ENCODE measurements at places on chromosomes 6 and 20.

DNA sequence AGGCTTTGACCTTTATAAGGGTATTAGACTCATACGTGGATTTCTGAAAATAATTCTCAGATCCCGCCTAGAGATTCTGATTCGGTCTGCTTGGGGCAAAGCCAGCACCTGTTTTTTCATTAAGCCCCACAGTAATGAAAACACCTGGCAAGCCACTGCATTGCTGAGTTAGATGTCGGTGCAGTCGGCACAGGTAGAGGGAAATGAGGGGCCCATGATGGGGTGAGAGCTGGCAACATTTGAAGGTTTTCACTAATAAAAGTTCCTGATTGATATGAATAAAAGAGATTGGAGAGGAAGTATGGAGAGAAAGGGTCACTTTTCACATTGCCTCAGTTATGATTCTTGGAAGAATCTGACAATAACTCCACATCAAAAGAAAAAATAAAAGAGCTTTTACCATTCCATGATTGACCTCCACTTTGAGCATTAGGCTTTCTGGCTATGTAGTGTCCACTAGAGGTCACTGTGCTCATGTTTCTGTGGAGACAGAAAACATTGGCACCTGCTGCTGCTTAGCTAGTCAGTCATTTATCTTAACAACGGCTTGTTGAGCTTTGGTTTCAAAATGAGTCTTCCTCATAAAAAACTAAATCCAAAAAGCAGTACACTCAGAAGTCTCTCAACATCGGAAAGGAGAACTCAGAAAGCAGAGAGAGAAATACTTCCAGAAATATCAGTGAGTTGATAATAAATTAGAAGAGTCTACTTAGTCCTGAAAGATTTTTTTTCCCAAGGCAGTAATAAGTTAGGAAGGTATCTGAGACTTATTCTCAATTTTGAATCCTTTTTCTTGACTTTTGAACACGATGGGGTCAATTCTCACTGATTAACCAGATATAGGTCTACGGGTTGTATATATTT lies 53.3 kb upstream of the KLHL31 start:
- no peak for DNase-seq

- no peak for DNase-seq
These were observed 625 bp upstream of the ECHDC1 start for GRCh38 chr6:127343809-127344659.

GRCh38 chr20:23624324-23624691 lies 13.4 kb downstream of the CST3 start:
- DNase-seq: no peak

DNA sequence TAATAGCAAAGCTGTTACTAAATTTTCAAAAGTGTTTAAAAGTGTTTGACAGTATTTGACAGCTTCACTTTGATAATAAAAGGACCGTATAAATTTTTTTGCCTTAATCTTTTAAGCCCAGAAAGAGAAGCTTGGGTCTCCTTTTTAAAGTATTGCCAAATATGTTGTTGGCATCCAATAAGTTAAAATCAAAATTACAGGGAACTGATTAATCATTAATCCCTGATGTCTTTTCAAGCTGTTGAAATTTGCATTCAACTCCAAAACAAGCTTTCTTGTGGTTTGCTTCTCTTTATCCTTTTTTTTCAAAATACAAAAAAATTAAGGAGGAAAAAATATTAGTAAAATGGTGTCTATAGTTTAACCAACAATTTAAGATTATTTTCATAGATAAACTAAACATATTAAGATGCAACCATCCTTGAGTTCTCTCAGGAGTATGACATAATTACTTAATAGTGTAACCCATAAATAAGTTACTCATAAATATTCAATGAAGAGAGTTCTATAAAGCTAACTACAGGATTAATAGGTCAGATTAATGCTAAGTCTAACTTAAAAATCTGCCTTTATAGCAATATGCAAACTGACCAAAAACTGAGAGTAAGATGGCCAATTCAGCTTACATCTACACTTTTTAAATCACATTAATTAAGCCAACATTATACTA lies 27.0 kb upstream of the CALHM6 start:
- DNase-seq: no peak

GRCh38 chr6:151255811-151256210 lies 16.0 kb downstream of the AKAP12 start:
- no peak for DNase-seq

- DNase-seq: no peak
These were observed 67.4 kb upstream of the HINT3 start for GRCh38 chr6:125888989-125889656.

DNA sequence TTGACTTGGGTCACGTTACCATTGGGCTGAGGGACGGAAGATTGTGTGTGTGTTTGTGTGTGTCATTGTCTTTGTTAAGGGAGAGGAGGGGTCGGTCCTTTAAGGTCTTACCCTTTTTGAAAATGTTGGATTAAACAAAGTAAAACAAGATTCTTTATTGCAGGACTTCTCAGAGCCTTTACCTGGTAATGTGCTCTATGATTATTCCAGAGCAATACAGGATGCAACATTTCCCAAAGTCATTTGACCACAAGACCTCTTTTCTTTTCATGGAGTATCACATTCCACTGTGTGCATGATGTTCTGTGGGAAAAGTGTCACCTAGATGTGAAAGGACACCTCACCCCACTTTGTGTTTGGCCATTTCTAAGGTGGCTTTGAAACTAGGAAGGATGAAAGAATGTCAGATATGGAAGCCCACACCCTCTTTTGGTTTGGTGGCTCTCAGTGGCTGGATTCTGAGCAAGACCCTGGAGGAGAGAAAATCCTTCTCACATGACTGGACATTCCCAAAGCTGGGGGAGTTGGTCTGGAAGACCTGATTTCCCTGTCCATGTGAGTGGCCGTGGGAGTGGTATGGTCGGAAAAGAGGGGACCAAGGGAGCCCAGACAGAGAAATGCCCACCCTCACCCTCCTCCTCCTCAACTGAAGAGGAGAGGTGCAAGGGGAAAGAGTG lies 18.2 kb upstream of the ZNF831 start:
- DNase-seq: no peak

DNA sequence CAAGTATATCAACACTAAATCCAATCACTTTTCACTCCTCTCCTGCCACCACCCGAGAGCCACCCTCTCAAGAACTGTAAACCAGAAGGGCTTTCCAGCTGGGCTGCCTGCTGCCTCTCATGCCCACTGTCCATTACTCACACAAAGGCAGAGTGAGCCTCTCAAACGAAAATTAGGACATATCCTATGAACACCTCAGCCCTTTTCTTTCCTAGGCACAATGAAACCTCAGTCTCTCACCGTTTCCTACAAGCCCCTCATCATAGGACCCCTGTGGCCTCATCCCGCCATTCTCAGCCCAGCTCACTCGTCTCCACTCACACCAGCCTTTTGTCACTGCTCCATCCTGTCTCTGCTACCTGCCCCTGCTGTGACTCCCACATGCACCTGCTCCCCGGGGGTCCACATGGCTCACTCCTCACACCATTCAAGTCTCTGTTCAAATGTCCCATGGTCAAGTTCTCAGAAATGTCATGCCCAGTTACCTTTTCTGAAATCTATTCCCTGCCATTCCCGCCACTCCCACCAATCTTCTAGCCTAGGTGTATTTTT lies 7.4 kb downstream of the HLA-F start:
- DNase-seq: no peak

DNA sequence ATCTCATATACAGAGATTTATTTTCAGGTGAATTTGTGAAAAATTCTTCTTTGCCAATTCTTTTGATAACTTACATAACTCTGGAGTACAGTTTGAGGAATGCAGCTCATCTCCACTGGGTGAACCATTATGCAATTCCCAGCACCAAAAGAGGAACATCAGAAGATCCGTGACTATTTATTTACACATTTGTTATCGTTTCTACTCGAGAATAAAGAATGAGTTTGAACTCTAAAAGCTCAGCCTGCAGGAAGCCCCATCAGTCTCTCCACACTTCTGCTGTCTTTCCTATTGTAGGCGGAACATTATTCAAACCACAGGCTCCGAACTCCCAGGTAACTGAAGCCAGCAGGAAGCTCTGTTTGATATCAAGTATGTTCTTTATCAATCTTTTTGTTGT lies 95.9 kb upstream of the IFNGR1 start:
- no peak for DNase-seq

- no peak for DNase-seq
These were observed 5.8 kb downstream of the POLR1C start for GRCh38 chr6:43522547-43523261.

DNA sequence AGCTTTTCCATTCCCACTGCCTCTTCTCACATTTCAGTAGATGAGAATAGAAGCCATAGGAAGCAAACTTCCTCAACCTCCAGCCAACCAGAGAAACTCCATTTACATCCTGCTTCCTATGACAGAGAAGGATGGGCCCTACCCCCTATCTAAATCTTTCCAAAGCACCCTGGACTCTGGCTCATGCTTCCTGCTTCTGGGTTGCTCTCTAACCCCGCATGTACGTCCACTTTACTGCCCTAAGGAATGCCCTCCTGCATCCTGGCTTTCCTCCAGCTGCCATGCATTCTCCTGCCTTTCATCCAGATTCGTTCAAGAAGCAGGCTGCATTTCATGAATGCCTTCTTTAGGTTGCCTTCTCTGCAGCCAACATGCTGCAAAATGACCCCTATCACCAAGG lies 91.9 kb downstream of the FAM217A start:
- DNase-seq: no peak

- DNase-seq: no peak
These were observed 62.7 kb downstream of the NOL4L start for GRCh38 chr20:32522526-32522775.

- no peak for DNase-seq
These were observed 3.6 kb downstream of the ESR1 start for GRCh38 chr6:151811081-151811480.

DNA sequence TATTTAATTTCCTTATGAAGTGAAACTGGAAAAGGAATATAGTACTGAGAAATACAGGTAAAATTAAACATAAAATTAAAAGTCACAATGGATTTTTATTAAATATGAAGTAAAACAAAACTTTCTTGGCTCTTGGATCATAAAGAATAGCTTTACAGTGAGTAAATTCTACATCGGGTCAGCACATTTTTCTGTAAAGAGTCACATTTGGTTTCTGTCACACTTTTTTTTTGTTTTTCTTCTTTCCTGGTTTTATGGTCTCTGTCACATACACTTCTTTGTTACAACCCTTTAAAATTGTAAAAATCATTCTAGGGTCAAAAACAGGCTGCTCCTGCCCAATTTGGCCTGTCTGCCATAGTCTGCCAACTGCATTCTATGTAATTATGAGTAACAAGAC lies 254.4 kb upstream of the POU3F2 start:
- no peak for DNase-seq

DNA sequence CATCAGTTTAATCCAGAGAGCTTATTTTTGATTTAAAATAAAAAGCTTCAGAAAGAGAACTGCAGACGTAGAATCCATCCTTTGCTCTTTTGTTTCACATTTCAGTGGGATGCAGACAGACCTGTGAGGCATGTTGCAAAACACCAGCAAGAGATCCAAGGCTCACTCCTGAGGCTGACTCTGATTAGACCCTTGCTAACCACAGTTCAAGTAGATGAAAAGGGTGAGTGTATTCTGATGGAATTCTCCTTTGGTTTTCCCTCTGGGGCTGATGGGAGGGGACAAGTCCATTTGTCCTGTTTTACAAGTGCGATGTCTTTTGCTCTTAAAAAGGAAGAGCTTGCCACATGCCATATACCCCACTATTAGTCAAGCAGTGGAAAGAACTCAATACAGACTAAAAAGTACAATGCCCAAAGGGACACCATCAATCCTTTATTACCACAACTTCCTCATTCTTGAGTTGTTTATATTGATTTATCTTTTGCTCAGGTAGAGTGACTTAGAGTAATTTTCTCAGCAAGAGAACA lies 772.7 kb downstream of the MAFB start:
- DNase-seq: no peak

- DNase-seq: peak; percentile 28
These were observed 244.7 kb downstream of the CBLN4 start for GRCh38 chr20:55760586-55760985.

DNA sequence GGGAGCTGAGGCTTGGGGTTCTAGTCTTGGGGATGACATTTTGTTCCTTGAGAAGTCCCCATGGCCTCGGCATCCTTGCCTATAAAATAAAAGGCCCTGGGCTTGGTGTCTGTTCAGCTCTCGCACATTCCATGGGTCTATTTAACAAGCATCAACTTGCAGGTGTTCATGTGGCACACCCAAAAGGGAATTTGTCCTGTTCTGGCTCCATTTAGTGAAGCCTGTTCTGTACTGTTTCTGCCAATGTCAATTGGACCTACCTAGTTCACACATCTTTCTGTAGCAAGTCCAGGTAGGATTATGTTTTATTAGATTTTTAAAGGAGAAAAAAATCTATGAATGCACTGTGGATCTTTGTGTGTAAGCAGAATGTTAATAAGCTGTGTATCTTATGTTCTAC lies 262.0 kb downstream of the HIVEP2 start:
- DNase-seq: no peak

- DNase-seq: no peak
These were observed 18.8 kb downstream of the PARD6B start for GRCh38 chr20:50750145-50750671.

DNA sequence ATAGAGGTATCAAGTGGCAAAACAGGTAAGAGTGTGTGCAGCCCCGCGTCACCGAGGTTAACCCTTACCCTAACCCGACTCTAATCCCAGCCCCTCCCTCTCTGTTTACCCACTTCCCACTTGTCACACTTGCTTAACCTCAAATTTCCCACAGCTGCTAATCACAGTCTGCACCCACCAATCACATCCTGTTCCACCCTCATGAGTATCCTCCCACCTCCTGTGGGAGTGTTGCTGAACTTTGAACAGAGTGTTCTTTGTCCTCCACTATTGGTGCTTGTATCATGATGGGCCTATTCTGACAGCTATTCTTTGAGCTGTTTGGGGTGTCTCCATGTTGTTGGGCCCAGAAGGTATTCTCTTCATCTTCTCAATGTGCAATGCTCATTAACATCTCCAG lies 487.8 kb downstream of the PTPRT start:
- no peak for DNase-seq
